ENCODE measurements at places on chromosomes 4 and X.
A peak's percentile ranks its signal among the peaks of the same experiment; 100 is the strongest.

DNA sequence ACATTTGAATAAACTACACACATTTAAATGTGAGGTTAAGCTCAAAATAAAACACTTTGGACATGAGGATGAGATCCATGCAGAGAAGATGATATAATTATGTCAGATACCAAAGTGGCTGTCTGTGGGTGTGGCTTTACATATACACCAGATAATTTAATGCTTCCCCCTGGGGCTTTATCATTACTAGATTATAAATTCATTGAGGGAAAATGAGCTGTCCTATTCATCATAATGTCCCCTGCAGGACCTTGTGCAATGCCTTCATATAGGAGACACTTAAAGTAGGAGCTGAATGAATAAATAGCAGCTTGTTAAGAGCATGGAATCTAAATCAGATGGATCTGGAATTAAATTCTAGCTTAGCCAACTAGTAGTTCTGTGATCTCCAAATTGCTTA is 49.7 kb downstream of the OTC start:
- no peak for DNase-seq

DNA sequence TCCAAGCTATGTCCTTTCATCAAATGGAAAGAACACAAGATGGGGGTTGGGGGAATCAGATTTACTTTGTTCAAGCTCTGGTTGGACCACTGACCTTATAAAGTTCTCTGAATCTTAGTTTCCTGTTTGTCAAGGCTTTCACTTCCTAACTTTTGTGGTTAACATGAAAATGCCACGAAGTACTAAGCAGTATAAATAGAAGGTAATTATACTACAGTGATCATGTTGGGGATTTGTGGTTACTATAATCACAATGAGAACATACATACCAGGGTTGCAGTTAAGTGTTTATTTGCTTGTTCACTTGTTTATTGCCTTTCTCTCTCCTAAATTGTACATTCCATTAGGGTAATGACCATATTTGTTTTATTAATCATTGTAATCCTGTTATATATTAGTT is 53.2 kb downstream of the SPRY1 start:
- DNase-seq: no peak

- no peak for DNase-seq
These were observed 4.4 kb upstream of the INPP4B start for GRCh38 chr4:142850478-142850877.

GRCh38 chrX:129939986-129940385 is 34.0 kb downstream of the UTP14A start:
- DNase-seq: no peak

GRCh38 chrX:107146670-107147069 is 28.0 kb upstream of the RBM41 start:
- no peak for DNase-seq

GRCh38 chr4:127660284-127660885 is 27.6 kb downstream of the INTU start:
- no peak for DNase-seq

DNA sequence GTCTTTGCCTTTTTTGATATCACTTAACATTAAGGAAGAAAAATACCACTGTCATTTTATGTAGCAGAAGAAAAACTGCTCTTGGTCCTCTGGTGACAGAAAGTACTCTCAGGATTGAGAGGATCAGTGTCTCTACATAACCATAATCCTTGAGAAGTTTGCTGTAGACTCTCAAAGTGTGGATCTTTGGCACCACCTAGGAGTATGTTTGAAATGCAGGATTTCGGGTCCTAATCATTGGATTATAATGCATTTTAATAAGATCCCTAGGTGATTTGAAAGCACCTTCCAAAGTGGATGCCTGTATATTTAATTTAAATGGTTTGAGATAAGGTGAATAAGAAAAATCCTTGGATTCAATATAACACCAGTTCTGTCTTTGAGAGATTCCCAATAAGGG is 23.2 kb downstream of the MOB1B start:
- no peak for DNase-seq

GRCh38 chr4:153205757-153206156 is 1.5 kb downstream of the TRIM2 start:
- DNase-seq: no peak

DNA sequence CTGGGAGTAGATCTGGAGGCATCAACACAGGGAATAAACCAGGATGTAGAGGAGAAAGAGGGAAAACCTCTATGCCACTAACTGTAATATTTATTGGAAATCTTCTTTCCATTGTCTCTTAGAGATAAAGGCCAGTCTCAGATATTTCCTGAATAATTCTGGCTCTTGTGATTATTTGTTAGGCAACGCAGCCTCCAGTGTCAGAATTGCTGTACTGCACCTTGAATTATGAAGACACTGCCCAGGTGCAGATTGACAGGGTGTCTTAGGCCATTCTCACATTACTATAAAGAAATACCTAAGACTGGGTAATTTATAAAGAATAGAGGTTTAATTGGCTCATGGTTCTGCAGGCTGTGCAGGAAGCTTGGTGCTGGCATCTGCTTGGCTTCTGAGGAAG is 100.7 kb upstream of the ZDHHC15 start:
- no peak for DNase-seq

DNA sequence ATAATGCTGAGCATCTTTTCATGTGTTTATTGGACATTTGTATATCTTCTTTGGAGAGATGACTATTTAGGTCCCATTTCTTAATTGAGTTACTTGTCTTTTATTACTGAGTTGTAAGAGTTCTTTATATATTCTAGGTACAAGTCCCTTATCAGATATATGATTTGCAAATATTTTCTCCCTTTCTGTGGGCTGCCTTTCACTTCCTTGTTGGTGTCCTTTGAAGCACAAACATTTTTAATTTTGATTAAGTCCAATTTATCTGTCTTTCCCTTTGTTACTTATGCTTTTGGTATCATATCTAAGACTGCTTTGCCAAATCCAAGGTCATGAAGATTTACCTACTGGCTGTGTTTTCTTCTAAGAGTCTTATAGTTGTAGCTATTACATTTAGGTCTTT is 113.2 kb downstream of the HNRNPD start:
- DNase-seq: no peak

GRCh38 chrX:75365243-75365975 is 91.5 kb downstream of the UPRT start:
- DNase-seq: no peak

GRCh38 chr4:181858741-181859140 is 384.5 kb upstream of the TENM3 start:
- no peak for DNase-seq

GRCh38 chr4:128861856-128862518 is 52.5 kb downstream of the JADE1 start:
- DNase-seq: no peak

- no peak for DNase-seq
These were observed 268.9 kb downstream of the FBXW7 start for GRCh38 chr4:152266831-152267480.

DNA sequence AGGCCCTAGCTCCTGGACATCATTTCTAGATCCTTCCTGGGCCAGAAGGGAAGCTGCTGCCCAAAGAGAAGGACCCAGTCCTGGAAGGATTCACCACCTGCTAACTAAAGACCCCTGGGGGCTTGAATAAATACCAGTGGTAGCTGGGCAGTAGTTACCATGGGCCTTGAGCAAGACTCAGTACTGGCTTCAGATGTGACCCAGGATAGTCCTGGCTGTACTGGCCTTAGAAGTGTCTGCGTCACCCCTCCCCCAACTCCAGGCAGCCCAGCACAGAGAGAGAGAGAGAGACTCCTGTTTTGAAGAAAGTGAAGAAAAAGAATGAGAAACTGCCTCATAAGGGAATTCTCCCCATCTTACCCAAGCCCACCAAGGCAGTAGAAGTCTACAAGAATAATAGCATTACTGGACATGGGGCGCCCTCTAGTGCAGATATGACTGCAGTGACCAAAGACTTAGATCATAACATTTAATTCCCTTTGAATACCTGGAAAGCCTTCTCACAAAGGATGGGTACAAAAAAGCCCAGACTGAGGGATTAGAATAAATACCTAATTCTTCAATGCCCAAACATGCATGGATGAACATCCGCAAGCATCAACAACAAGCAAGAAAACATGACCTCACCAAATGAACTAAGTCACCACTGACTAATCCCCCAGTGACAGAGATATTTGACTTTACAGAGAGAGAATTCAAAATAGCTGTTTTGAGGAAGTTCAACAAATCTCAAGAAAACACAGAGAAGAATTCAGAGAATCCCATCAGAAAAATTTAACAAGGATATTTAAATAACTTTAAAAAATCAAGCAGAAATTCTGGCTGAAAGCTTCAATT is 171.8 kb downstream of the HNRNPD start:
- peak; percentile 12 for DNase-seq

GRCh38 chr4:17398035-17398434 is 113.9 kb downstream of the QDPR start:
- DNase-seq: no peak

GRCh38 chr4:183797011-183797444 is 108.1 kb upstream of the STOX2 start:
- DNase-seq: no peak

GRCh38 chrX:44829832-44830231 is 14.0 kb upstream of the DUSP21 start:
- DNase-seq: no peak

DNA sequence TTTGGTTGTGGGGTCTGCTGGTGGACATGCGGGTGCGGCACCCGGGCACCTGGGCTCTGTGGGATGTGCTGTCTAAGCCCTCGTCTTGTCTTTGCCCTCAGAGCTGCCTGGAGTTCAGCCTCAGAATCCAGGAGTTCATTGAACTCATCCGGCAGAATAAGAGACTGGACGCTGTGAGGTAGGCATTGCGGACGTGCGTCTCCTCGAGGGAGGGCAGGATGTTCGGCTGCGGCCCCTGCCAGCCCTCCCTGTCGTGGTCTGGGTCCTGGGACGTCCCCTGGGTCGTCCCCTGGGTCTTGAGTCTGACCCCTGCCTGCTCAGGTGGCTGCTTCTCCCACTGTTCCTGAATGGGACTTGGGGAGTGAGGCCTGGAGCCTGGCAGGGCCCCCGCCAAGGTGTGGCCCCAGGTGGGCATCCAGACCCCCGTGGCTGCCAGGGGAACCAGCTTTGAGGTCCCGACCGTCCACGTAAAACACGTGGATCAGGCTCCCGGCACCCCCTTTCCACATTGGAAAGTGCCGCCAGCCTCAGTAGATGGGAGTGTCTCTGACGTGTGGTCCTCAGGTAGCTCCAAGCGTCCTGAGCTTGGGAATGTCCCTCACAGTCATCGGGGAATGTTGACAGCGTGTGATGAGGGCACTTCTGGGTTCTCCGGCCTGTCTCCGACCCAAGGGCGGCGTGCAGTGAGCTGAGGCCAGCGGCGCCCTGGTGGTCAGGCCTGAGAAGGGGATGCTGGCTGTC is 19.3 kb upstream of the UVSSA start:
- DNase-seq: no peak

GRCh38 chr4:86825511-86825910 is 23.7 kb downstream of the SLC10A6 start:
- no peak for DNase-seq

DNA sequence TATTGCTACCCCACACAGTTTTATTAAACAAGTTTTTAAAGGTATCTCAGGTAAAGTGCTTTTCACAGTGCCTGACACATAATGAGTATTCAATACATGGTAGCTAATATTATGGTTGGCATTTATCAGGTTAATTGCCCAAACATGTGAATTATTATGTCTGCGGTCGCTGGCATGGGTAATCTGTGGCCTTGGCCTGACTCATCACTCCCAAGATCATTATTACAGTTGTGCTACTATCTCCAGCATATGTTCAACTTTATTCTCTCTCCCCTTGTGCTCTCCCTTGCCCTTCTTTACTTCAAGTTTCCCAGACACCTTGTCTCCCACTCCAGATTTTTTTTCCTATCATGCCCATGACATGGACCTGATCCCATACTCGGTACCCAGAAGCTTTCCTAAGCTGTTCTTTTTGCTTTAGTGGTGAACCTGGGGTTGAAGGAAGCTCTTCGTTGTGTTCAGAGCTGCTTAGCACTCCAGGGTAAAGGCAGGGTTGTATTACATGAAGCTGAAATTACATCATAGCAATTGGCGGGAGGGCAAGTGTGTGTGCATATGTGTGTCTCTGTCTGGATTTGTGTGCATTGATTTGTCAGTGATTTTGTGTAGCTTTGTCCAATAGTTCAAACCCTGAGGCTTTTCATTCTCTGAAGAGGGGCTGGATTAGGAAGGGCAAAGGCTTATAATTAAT is 176.5 kb upstream of the NRK start:
- no peak for DNase-seq

- no peak for DNase-seq
These were observed 189.6 kb upstream of the LNX1 start for GRCh38 chr4:53780736-53781400.

GRCh38 chrX:83278988-83279387 is 229.1 kb upstream of the POU3F4 start:
- no peak for DNase-seq

DNA sequence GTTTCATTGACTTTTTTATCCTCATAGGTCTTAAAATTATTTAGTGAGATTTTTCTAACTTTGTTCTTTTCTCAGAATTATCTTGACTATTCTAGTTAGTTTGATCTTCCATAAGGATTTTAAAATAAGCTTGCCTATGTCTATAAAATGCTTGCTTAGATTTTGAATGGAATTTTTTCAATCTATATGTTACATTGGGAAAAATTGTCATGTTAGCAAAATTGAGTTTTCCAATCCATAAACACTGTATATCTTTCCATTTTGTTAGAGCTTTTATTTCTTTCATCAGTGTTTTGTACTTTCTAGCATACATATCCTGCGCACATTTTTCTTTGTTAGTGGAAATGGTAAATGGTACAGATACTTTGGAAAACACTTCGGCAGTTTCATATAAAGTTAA is 312.9 kb downstream of the PDHA2 start:
- DNase-seq: no peak

DNA sequence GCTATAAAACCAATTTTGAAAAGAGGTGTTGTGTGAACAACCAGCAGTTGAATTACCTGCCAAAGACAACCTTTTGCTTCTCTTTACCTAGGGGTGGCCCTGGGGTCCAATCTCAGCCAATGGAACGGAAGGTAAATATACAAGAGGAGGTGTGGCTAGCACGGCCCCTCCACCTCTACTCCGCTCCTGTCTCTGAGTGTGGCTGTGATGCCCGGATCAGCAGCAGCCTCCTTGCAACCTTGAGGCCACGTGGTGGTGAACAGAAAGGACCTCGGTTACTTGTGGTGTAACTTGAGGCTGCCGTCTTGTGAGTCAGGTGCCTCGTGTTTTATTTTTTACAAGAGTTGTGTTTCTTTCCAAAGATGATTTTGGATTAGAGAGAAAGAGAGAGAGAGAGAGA is 121.5 kb upstream of the PPP2R3B start:
- DNase-seq: no peak

DNA sequence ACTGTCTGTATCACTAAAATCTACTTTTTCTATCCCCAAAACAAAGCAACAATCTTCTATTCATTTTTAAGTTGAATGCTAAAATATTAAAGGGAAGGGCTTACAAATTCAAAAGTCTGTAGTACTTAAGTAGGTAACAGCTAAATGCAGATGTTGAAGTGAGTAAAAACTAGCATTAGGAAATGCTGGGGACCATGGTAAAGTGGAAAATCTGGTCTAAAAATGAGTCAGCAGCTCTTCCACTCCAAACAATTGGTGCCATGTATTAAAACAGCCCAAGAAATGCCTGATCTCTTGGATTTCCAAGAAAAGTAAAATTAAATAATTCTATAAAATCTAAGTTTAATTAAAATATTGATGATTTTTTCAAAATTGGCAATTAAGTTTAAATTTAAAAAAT is 73.3 kb upstream of the PPP3CA start:
- no peak for DNase-seq
